Cerebellar nuclear complex (tissue), 1 donor: ENCODE measurements at places on chromosomes 16 and 17.

DNA sequence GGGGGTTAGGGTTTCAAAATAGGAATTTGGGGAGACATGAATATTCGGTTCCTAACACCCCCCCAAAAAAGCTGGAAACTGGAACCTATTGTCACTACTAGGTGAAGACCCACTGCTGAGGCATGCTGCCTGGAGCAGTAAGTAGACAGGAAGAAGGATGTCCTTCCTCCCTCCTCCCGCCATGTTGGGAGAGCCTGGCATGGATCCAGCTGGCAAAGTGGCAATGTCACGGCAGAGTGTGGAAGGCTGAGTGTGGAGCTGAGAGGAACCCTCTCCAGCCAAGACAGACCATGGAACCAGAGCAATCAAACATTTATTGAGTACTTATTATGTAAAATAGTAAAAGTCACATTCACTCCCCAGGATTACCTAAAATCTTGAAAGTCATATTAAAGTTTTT is 49.0 kb downstream of the CCDC182 start:
- DNase-seq, result no peak

DNA sequence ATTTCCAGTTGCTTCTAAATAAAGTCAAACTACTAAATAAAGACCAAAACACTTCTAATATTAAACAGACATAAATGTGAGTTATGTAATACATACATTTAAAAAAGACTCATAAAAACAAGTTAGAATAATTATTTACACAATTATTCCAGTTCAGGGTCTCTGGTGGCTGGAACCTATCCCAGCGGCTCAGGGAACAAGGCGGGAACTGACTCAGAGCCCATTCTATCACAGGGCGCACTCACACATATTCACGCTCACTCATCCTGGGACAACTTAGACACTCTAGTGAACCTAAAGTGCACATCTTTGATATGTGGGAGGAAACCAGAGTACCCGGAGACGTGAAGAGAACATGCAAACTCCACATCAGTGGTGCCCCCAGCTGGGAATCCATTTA is 25.0 kb downstream of the PLXDC1 start:
- DNase-seq, result no peak

DNA sequence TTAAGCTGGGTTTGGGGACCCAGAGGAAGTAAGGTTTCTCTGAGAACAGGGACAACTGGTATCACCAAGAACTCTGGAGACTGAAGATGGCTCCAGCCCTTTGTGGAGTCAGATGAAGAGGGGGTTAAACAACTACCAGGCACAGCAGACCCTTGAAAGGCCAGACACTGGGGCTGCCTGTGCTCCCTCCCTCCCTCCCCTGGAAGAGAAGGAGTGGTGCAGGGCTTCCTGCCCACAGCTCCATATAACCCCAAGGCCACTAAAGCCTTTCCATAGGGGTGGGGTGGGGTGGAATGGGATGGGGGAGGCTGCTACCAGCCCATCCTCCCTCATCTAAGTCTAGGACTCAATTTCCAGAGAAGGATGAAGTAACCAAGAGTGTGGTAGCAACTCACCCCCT is 66.7 kb downstream of the CCDC182 start:
- DNase-seq, result no peak

DNA sequence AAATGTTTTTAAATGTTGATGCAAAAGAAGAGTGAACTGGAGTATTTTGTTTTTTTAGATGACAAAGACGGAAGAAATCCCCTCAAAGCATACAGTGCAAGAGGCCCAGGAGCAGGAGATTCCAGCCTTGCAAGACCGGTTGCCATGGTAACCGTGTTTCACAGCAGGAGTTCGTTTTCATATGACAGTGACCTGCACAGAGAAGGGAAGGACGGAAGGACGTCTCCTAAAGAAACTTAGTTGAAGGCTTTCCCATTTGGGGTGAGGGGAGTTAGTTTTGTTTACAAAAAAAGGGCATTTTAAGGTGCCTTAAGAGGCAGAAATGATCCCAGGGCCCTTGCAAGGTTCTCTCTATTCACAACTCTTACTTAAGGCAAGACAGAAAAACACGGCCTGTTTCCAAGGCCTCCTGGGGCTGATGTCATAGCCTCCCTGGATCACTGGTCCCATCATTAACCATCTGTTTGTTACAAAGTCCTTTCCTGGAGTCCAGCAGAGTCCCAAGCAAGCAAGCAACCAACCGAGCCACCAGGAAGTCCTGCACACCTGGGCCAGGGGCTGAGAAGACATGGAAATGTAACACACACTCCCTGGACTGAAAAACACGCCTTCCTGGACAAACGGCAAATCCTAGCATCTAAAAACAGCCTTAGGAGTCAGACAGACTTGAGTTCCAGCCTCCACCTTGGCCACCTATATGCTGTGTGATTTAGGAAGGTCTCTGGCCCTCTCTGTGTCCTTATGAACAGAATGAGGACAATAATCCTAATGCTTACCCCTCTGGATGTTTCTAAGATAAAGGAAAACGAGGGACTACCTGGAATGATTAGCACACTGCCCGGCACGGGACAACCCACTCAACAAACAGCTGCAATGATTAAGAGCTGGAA is 30.3 kb upstream of the RPH3AL start:
- no peak for DNase-seq

DNA sequence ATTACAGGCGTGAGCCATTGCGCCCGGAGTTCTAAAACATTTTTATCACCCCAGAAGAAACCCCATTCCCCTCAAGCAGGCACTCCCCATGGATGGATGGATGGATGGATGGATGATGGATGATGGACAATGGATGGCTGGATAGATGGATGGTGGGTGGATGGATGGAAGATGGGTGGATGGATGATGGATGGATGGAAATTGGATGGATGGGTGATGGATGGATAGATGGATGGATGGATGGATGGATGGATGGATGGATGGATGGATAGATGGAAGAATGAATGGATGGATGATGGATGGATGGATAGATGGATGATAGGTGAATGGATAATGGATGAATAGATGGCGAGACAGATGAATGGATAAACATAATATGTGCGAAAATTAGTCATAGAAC is 16.5 kb downstream of the PLA2G10 start:
- no peak for DNase-seq

- no peak for DNase-seq
These were observed 13.2 kb upstream of the HEATR6 start for GRCh38 chr17:60091908-60092331.

DNA sequence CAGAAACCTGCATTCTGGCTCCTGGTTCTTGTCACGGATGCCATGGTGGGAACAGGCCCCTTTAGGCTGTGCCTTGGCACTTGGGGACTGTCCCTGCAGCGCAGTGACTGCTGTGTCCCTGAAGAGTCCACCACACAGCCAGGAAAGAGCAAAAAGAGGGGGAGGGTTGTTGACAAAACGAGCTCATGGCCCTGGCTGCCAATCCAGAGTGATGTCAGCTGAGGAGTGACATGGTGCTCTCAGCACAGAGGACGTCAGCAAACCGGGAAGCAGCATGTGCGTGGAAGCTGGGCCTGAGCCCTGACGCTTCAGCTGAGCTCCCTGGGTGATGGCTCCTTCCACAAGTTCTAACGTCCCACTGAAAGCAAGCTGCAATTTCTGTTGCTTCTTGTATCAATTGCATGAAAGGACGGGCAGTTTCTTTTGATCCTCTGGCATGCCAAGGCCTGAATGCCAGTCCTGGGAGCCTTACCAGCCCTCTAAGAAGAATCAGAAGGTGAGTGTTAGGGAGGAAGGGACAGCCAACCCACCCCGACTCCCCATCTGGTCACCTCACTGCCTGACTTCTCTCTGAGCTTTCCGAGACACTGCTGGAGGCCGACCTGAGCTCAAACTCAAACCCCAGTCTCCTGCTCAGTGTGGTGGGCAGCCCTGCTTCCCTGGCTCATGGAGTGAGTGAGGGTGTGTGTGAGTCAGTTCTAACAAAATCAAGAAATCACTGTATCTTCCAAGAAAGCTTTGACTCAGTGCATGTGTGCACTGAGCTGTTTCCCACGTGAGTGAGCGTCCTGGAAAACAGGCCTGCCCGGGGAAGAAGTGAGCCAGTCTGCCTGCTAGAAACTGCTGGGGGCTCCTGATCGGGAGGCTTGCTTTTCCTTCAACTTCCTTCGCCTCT is 14.7 kb upstream of the WNT3 start:
- DNase-seq, result no peak

GRCh38 chr16:49012961-49013726 is 268.5 kb downstream of the CBLN1 start:
- peak; percentile 98 for DNase-seq

- no peak for DNase-seq
These were observed 57.3 kb downstream of the CRISPLD2 start for GRCh38 chr16:84876873-84877606.

DNA sequence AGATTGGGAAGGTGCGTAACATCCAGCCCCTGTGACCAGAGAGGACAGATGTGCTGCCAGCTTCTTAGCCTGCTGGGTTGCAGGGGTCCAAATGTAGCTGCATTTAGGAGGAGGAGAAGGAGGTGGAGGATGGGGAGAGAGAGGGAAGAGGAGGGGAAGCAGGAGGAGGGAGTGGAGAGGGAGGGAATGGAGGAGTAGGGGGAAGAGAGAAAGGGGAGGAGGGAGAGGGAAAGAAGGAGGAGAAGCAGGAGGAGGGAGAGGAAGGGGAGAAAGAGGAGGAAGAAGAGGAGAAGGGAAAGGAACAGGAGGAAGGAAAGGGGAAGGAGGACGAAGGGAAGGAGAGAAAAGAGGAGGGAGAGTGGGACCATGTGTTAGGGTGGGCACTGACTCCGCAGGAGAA is 108.6 kb downstream of the ABCC12 start:
- no peak for DNase-seq

- no peak for DNase-seq
These were observed 11.0 kb downstream of the LRRC75A start for GRCh38 chr17:16480995-16481394.

DNA sequence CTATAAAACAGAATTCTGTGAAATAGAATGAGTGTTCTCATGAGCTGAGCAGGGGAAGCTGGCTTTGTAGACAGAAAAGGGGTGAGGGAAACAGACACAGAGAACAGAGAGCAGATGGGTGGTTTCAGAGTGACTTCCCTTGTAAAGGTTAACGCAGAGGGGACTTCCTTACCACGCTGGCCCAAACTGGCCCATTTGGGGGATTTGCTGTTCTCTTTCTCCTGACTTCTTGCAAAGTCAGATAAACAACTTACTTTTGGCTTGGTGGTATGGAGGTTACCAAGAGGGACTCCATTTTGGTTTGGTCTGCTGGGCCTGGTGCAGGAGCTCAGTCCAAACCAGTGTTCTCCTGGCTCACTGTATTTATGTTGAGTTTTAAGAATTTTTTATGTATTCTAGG is 48.4 kb downstream of the SEC14L1 start:
- no peak for DNase-seq

- no peak for DNase-seq
These were observed 23.5 kb downstream of the GRIN2C start for GRCh38 chr17:74836191-74836590.

GRCh38 chr17:72724267-72724666 is 368.2 kb downstream of the SLC39A11 start:
- DNase-seq, result no peak

DNA sequence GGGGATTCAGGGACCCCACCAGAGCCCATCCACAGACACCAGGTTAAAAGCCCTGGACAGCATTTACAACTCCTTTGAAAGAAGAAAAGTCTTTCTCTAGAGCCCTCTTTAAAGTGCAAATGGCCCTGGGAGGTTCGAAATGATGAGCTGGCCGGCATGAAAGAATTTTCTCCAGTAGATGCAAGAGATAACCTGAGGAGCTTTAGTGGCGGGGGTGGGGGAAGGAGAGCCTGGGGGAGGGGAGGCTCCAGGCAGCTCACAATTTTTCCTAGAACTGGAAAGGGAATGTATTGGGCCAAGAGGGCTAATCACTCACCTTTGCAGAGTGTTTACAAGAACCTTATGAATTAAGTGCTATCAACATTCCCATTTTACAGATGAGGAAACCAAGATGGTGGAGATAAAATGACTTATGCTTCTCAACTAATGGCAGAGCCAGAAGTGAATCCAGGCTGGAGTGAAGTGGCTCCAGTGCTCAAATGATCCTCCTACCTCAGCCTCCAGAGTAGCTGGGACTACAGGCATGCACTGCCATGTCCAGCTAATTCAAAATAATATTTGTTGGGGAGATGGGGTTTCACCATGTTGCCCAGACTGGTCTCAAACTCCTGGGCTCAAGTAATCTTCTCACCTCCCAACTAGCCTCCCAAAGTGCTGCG is 4.2 kb upstream of the CDH1 start:
- no peak for DNase-seq

- no peak for DNase-seq
These were observed 18.9 kb upstream of the ELAC2 start for GRCh38 chr17:13036751-13037150.

DNA sequence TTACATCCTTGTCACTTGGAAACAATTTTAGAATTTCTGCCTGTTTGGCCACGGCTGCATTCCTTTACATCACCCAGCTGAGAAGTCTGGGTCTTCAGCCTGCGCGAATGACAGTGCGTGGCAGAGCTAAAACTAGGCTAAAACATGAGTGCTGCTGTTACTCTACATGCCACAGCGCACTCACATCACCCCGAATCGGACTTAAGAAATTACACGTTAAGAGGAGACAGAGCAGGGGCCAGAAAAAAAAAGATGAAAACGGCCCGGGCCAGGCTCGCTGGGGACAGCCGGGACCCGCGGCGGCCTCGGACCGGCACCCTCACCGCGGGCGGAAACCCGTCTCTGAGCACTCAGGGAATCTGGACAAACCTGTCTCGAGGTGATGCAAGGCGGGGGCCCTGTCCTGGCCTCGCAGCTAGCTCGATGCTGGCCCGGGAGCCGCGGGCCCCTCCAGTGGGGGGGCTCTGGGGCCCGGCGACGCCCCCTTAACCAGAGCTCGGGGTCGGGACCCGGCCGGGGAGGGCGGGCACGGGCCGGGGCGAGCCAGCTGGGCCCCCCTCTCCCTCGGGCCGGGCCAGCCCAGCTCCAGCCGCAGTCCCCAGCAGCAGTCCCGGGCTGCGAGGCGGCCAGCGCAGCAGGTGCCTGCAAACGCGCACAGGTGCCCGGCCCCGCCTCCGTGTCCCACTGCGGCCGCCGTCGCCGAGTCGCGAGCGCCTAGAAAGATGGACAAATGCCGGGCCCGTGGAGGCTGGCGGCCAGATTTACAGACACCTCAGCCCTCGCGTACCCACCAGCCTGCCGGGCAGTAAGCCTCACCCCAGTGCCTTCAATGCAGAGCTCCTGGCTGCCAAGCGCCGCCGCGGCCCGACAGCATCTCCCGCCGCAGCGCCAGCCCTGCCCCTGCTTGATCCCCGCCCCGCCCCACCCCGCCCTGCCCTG is at the start of gene AKTIP:
Gene AKTIP, minus strand, starts transcription at position 879 of the 939 bp plus-strand sequence. CDS start 2,950 bp downstream, outside the sequence.
- DNase-seq, result no peak

DNA sequence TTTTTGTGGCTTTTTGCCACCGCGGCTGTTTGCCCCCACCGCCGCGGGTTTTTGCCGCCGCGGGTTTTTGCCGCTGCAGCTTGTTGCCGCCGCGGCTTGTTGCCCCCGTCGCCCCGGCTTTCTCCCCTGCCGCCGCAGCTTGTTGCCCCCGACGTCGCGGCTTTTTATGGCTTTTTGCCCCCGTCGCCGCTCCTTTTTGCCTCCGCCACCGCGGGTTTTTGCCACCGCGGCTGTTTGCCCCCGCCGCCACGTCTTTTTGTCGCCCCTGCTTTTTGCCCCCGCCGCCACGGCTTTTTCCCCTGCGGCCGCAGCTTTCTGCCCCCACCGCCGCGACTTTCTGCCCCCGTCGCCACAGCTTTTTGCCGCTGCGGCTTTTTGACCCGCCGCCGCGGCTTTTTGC is 149.5 kb downstream of the KCNJ18 start:
- no peak for DNase-seq
